ENCODE measurements at places on chromosomes 1 and 21.

DNA sequence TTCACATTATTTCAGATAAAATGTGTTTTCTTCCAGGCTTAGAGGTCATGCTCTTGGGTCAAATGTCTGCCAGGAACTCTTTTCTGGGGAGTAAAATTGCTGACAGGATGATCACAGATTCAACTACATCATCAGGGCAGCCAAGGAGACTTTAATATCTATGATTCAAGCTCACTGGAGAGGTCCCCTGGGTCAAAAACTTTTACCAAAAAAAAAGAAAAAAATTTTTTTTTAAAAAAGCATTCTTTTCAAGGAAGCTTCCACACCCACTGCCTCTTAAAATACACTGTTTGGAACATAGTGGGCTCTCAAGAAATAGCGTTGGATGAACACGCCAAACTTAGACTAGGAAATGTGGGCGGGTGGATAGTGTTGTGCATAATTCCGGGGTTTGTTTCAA lies 81.3 kb downstream of the TIAM1 start:
- no peak for DNase-seq

DNA sequence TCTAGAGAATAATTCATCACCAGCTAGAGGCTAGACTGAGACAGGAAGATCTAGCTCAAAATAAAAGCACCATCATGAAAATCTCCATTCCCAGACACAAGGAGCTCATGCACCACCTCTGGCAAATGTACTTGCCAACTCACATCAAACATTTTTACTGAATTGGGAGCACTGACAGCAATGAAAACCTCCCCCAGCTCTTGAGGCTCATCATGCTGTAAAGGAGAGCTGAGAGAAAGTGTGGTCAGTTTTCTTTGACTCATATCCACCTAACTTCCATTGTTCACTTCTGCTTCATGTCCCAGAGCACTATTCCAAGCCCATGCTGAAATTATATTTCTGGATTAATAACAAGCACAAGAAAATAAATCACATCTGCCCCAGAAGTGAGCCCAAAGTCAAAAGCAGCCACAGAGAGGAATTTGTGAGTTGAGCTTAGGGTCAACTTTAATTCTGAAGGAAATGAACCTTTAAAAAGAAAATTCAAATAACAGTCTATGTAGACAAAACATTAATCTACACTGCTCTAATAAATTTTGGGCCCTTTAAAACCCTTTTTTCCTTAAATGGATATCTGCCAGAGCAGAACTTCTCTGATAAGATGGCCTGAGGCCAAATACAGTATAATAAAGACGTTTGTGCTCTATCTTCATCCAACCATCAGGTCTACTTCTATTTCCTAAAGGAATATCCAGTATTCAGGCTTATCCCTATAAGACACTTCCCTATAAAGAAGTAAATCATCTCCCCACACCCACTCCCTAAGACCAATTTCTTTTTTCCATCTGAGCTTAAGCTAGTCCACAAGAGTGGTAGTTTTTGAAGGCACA lies 85.9 kb upstream of the ADAM30 start:
- DNase-seq: no peak

- no peak for DNase-seq
Observed at GRCh38 chr1:27133158-27133557, 21.8 kb downstream of the SLC9A1 start.

DNA sequence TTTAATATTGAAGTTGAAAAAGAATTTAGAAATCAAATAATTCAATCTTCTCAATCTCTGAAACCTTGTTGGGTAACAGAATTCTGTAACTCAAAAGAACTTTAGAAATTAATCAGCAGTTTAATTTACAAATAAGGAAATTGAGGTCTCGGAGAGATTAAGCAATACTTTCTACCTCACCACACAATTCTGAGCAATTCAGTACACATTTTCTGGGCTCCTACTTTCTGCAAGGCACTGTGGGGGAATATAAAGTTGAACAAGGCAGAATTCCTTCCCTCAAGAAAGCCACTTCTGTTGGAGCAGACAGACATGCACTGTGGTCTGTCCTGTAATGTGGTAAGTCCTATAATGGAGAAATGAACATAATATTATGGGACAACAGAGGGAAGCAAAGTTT lies 47.7 kb downstream of the MEF2D start:
- DNase-seq: no peak

DNA sequence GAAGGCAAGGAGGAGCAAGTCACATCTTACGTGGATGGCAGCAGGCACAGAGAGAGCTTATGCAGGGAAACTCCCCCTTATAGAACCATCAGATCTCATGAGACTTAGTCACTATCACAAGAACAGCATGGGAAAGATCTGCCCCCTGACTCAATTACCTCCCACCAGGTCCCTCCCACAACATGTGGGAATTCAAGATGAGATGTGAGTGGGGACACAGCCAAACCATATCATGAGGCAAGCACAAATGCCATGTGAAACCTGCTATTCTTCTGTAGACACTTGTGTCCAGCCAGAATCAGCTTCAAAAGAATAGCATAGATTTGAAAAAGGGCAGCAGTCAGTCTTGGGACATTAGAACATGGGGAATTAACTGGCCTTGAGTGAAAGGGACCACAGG lies 32.2 kb upstream of the UBE2U start:
- no peak for DNase-seq

DNA sequence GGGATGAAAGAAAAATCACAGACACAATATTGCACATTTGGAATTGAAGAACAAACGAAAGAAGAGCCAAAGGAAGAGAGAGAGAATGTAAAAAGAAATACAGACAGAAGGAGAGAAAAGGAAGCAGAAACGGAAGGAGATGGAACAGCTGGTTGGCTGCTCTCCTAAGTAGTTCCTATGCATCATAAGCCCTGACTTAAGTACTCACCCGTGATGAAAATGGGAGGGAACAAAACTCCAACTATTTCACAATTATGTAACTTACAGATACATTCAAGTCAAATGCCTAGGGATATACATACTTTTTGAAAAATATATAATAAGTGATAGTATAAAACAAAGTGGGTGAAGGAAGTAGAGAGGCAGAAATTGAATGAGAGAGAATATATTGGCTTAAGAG lies 88.5 kb downstream of the TTLL7 start:
- no peak for DNase-seq

- DNase-seq: no peak
Observed at GRCh38 chr1:38872401-38873026, 634 bp downstream of the MYCBP start.

DNA sequence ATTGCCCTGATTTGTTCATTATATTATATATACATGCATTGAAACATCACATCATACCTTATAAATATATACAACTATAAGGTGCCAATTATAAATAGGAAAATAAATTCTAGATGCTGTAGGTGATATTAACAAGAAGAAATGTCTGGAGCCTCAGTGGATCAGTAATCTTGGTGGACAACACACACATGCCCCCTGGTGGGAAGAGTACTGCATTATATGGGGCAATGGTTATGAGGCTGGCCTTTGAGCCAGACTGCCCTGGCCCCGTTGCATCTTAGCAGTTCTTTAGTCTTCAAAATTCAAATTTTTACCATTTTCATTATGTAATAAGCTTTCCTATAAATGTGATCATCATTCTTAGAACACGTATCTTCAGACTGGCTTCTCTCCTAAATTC lies 335.0 kb upstream of the GREM2 start:
- DNase-seq: no peak

GRCh38 chr21:16534408-16535101 lies 804.8 kb downstream of the USP25 start:
- no peak for DNase-seq

DNA sequence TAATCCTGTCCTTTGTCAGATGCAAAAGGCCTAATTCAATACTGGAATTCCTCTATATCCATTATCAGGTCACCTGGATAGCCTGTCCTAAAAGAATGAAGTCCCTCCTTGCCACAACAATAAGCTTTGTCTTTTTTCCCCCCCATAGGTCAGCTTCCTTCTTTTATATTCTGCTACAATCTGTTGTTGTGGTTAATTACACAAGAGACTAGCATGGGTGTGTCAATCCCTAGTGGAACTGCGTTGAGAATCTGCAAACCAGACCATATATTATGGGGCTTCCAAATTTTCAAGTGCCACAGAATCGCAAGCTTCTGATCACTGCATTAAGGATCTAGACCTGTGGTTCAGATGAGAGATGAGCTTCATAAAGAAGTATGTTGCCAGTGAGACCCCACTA lies 349.6 kb downstream of the SMYD3 start:
- DNase-seq: no peak

- no peak for DNase-seq
Observed at GRCh38 chr1:14298806-14299205, 299.7 kb upstream of the KAZN start.

GRCh38 chr1:61518670-61519400 lies 206.1 kb downstream of the TM2D1 start:
- DNase-seq: no peak

GRCh38 chr1:1037366-1038327 lies 17.7 kb downstream of the AGRN start:
- peak; percentile 23 for DNase-seq

GRCh38 chr1:19457607-19458006 lies 27.7 kb downstream of the CAPZB start:
- no peak for DNase-seq

GRCh38 chr1:40044110-40044509 lies 3.6 kb downstream of the CAP1 start:
- DNase-seq: no peak

GRCh38 chr1:41313661-41314131 lies 47.5 kb upstream of the FOXO6 start:
- no peak for DNase-seq

GRCh38 chr21:31606081-31606874 lies 53.2 kb upstream of the SOD1 start:
- no peak for DNase-seq

- DNase-seq: no peak
Observed at GRCh38 chr1:98088381-98088780, 167.5 kb upstream of the DPYD start.

DNA sequence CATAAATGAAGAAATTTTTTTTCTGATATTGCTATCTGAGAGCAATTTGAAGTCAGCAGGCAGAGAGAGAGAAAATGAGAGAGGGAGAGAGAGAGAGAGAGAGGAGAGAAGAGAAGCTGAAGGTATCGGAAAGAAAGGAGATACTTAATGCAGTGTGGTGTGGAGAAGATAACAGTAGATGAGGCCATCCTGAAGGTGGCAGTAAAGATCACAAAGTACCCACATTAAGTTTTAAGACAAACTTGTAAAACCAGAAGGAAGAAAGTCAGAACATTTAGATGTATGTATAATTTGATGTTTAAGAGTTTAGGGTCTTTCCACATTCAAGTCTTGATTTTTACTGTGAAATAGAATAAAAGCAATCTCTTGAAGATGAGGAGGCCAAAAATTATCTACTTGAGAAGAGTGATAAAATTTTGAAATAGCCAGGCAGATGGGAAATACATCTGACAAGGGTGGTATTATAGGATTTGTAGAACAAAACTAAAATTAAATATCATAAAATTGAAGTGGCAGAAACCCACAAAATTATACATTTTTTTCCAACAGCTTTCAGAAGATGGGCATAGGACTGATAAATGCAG lies 1753.4 kb downstream of the MRPL39 start:
- no peak for DNase-seq

DNA sequence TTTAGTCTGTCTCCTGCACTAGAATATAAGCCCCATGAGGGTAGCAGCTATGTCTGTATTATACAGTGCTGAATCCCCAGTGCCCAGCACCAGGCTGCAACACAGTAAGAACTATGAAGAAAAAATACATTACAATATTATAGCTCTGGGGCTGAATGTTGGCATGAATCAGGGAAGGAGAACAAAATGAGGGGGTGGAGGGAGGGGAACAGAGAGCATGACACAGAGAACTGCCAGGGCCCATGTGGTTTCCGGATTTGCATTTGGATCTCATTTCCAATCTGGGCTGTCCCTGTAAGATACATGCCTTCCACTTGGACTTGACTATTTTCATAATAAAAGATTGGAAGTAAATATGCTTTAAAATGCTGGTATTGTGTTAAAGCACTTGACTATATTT lies 35.8 kb downstream of the C1orf198 start:
- no peak for DNase-seq

- no peak for DNase-seq
Observed at GRCh38 chr1:95286479-95286878, 52.5 kb downstream of the RWDD3 start.

DNA sequence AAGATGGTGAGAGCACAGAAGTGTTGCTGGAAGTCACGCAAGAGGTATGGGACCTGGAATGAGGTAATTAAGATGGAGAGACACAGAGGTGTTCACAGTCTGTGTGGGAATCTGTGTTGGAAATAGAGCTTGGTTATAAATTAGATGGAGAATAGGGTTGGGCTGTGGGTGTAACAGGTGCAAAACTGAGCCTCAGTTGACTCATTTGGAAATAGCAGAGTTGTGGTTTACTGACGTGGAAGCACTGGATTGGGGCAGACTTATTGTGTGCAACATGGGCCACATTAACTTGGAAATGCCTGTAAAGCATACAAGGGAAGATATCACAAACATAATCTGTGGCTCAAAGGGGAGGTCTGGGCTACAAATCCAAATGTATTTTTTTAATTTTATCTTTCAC lies 13.0 kb downstream of the CAMSAP2 start:
- DNase-seq: no peak

DNA sequence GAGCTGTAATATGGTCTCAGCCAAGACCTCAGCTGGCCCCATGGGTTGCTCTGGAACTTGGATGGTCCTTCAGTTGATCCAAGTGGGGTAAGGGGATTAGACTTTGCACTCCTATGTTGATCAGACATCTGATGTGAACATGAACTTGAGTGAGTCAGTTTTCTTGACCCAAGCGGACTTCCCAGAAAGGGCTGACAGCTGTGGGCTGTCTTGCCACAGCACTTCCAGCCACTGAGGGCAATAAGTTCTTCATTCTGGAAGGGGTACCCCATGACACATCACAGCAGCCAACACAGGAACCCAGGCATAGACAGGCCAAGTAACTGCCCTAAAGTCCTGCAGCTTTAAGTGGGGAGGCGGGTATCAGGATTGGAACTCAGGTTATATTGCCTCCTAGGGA lies 93.9 kb upstream of the USP24 start:
- DNase-seq: no peak

GRCh38 chr1:222818171-222818570 lies 3.3 kb downstream of the DISP1 start:
- DNase-seq: no peak

GRCh38 chr1:25064465-25065240 lies 134.6 kb upstream of the RUNX3 start:
- DNase-seq: no peak

DNA sequence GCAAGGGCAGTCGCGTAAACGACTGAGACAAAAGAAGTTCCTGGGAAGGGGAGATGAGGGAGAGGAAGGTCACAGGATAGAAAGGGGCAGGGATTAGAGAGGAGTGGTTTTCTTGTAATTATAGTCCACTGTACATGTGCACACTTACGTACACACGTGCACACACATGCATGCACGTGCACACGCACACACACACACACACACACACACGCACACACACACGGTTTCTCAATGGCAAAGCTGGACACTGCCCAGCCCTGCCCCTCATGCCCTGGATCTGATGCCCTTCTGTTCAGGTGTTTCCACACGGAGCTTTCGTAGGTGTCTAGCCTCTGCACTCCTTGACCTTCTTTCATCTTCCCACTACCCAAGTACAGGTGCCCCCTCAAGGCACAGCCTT lies 3.9 kb downstream of the OR2B11 start:
- no peak for DNase-seq
